ENCODE measurements at places on chromosomes 16 and 17.

GRCh38 chr16:76193906-76194615, 83.1 kb upstream of the CNTNAP4 start:
- no peak for DNase-seq

- no peak for DNase-seq
These were observed 2.2 kb upstream of the NTN3 start for GRCh38 chr16:2468725-2469398.

DNA sequence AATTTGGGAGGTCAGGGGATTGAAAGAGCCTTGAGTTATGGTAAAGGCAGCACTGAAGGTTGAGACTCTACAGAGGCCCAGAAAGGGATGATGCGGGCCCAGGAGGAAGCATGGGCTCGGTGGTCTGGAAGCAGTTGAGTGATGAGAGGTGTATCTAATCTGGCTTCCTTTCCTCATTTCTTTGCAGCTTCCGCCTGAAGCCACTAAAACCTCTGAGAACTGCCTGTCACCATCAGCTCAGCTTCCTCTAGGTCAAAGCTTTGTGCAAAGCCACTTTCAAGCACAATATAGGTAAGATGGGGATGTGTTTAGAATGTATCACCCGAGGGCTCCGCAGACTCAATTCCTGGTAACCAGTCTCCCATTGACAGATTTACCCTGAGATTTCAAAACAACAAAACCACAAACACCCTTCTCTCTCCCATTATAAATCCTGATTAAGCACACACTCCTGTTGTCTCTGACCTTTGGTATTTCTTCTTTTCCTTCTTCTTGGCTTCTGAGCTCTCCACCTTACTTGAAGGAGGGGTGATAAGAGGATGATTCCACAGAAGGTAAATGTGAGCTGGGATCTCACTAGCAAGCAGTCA, 21.2 kb downstream of the USP43 start:
- DNase-seq: no peak

DNA sequence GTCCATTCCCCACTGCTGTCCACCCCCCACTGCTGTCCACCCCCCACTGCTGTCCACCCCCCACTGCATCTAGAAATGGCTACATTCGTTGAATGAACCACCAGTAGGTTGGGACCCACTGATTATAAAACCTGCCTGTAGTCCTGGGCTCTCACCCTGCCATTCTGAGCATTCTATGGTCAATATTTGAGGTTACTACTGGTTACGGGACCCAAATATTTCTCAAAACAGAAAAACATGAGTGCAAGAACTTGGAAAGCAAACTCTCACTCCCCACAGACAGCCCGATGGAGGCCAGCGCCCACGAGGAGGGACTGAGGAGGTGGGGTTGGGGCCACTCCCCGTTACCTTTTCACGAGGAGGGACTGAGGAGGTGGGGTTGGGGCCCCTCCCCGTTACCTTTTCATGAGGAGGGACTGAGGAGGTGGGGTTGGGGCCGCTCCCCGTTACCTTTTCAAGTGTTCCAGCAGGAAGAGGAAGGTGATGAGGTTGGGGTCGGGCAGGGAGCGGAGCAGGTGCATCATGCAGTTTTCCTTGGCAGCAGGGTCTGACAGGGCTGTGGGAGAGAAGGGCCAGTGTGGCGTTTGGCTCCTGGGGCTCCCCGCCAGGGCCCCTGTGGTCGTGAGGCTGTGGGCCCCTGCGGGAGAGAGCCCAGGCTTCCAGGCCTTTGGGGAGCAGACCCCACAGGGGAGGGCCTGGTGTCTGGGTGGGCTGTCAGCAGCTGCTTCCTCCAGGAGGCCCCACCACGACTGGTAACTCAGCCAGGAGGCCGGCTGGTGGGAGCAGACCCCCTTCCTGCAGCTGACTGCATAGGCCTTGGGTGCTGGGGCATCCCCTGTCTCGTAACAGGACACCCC, 12.5 kb downstream of the TIMM22 start:
- no peak for DNase-seq

DNA sequence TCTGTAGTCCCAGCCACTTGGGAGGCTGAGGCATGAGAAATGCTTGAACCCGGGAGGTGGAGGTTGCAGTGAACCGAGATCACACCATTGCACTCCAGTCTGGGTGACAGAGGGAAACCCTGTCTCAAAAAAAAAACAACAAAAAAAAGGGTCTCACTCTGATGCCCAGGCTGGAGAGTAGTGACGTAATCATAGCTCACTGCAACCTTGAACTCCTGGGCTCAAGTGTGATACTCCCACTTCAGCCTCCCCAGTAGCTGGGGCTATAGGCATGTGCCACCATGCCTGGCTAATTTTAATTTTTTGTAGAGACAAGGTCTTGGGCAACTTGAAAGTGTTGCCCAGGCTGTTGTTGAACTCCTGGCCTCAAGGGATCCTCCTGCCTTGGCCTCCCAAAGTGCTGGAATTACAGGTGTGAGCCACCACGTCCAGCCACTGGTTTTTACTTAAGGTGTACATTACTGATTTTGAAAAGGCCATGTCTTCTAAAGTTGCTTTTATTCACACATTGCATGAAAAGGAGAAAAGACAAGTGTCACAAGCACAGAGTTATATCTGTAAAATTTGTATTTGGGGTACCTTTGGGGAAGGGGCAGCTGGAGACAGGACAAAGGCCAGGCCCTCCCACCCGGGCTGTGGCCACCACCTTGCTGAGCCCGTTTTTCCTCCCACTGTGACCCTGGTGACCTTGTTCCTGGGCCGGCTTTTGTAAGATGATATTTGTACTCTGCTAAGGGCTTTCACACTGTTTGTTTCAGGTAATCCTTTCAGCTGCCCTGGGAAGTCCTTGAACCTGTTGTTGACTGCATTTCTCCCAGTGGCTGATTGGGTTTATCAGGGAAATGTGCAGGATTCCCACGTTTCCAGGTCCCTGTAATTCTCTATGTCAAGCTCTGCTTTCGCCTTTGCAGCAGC, 11.5 kb downstream of the GPT2 start:
- DNase-seq: no peak

- DNase-seq: no peak
These were observed 139.8 kb downstream of the PARN start for GRCh38 chr16:14490235-14490634.

- DNase-seq: no peak
These were observed 71.5 kb upstream of the KSR1 start for GRCh38 chr17:27384726-27385125.

DNA sequence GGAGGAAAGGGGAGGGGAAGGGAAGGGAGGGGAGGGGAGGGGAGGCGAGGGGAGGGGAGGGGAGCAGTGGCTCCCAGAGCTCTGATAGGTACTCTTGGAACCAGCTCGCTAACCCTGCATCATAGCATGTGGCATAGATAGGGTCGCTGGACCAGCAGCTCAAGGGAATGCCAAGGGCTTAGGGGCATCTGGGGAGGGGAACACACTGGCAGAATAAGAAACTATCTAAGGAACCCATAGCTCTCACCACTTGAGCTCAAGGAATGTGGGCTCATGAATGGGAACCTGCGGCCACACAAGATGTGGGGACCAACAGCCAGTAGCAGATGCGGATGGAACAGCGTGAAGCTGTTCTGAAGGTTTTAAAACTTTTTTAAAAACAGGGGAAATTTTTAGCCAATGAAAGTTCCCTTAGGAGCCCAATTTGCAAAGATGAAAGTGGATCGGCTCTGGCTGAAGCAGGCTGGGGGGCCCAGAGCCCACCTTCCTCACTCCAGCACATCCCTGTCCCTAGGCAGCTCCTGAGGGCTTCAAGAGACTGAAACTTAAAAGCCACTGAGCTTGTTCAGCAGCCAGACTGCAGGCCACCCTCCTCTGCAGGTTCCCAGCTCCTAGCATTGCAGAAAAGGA, 46.9 kb downstream of the PIMREG start:
- no peak for DNase-seq

Measured in MM.1S (cell line).